ENCODE measurements at places on chromosomes 12 and 14.

DNA sequence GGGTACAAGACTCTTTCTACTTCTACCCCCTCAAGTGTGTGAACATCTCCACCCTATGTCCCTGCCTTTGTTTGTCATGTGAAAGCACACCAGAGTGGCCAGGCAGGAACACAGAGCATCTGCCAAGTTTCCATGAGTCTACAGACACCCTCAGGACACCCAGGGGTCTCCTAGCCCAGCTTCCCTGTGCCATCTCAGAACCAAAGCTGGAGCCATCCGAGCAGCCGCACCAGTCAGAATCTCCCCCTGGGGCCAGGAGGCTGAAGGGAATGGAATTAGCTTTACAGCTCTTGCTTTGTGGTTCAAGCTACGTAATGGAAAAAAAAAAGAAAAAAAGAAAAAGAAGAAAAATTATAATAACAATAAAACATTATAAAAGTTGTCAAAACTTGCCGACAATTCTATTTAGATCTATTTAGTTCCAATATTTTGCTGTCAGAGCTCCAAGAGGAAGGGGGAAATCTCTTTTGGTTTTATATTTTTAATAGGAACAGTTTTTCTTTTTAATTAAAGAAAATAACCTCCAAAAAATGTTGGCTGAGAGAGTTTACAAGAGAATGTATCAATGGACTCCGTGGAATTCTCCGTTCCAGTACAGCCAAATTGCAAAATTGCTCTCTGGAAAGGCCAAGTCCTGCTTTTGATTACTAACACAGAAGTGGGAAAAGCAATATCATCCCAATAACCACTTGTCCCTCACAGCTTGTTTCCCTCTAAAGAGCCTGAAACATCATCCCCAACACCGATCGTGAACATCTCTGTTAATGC is 37.1 kb downstream of the TBX5 start:
- DNase-seq = no peak

DNA sequence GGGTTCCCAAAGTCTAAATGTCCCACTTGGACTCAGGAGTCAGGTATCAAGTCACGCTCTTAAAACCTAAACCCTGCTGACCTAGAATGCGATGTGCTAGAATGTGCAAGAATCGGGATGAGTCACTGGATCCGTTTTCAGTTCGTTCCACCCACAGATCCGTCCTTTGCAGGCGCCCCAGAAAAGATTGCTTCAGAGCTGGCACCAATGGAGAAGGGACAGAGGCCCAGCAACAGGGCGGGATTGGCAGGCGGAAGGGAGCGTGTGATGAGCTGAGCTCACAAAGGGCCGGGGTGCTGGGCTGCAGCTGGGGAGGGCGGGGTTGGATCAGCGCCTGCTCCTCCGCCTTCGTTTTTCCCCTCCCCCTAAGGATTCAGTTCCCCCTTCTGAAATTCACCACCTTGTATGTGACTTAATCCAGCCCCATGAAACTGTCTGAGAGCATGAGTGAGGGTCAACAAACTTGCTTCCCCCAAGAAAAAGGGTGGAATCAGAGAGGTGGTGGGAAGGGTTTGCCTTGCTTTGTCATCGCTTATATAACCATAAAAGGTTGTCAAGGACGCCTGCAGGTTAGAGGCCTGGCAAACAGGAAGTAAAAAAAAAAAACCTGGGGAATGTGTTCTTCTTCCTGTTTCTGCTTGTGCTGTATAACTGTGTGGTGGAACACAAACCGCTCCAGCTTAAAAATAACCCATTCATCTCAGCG is 2.8 kb upstream of the UBC start:
- DNase-seq = peak; percentile 95

GRCh38 chr12:31962076-31962475 is 2.9 kb downstream of the RESF1 start:
- DNase-seq = no peak

- DNase-seq = no peak
Measured at GRCh38 chr12:131047789-131048610, 94.3 kb downstream of the ADGRD1 start.

GRCh38 chr12:96462571-96463280 is 26.7 kb upstream of the CFAP54 start:
- DNase-seq = no peak

All from activated CD4-positive, alpha-beta T cell treated with anti-CD3 and anti-CD28 coated beads for 48 hours (primary cell).